Activated CD4-positive, alpha-beta memory T cell treated with anti-CD3 and anti-CD28 coated beads for 36 hours (primary cell): ENCODE measurements at places on chromosomes 11 and 22. TPM values are rescaled to one million over a fixed set of nuclear protein-coding genes. Genes with fewer than 3 reads are reported as not detected.

DNA sequence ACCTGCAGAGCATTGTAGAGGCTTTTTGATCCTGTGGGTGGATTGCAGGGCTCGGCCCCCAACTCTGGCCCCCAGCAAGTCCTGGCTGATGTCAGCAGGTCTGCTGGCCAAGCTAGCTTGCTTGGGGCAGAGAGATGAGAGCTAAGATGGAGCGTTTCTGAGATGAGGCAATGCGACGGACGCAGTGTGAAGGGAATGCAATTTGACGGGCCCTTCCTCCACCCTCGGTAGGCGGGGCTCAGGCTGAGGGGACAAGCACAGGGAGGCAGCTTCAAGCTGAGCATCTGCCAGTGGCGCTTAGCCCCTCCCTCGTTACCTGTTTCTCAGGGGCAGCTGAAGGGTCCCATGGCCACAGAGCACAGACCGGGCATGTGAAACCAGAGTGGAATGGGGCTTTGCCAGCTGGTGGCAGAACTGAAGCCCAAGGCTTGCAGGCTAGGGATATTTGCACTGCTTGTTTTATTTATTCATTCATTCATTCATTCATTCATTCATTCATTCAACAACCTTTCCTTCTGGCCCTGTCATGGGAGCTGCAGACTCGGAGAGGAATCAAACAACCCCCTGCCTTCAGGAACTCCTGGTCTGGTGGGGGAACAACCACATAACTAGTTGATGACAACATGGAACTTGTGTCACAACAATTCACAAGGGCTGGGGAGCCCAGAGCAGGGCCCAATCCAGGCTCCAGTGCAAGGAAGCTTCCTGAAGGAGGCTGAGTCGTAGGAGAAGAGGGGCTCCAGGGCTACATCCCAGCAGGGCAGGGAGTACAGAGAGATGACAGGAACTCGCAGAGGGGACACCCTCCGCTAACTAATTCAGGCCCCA lies 66.8 kb downstream of the THAP12 start:
- no peak for DNase-seq

DNA sequence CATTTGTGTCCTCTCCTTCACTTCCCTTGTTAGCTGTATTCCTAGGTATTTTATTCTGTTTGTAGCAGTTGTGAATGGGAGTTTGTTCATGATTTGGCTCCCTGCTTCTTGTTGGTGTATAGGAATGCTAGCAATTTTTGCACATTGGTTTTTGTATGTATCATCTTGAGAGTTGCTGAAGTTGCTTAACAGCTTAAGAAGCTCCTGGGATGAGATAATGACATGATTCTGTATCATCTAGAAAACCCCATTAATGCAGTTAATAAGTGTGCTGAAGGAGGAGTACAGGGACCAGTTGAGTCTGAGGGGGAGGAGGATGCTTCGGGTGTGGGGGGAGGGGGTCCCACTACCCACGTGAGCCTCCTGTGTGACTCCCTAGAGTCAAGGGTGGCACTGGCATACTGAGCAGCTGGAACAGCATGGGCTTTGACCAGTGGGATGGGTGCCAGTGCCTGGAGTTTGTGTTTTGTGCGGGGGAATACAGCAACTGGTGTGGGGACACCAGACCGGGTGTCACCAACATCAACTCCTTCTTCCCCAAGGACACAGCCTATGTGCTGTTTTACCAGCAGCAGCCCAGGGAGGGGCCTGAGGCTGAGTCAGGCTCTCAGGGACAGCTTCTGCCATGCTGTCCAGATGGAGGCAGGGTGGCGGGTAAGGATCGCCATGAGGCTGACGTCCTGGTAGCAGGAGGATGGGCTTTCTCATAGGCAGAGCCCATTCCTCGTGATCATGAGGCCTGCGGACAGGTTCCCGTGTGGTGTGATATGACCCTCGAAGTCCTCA lies 24.1 kb downstream of the USP35 start:
- DNase-seq: no peak

GRCh38 chr22:46051646-46052045 lies 74.7 kb upstream of the WNT7B start:
- no peak for DNase-seq

NPAS4 gene
- not detected for total RNA-seq

- DNase-seq: peak; percentile 48
Observed at GRCh38 chr22:19448076-19448607, 631 bp upstream of the C22orf39 start.

- no peak for DNase-seq
Observed at GRCh38 chr11:108718466-108718865, 53.6 kb downstream of the DDX10 start.

- DNase-seq: no peak
Observed at GRCh38 chr11:125603207-125603606, 10.6 kb downstream of the STT3A start.

PNPLA5 gene
- not detected for total RNA-seq

DNA sequence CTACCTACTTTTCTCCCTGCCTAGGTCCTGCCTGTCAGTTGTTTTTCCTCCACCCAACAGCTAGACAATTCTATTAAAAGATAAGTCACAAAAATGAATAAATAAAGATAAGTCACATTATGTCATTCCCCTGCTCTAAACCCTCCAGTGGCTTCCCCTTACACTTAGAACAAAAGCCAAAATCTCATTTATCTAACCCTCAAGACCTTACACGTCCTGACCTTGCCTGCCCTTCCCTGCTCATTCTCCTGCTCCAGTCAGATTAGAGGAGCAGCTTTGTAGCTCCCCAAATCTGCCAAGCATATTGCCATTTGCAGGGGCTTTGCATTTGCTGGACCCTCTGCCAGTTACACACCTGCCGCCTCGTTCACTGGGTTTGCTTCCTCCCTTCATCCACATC lies 16.7 kb downstream of the KREMEN1 start:
- DNase-seq: no peak
